ENCODE measurements at places on chromosomes 7 and 10.

GRCh38 chr7:68967598-68967997, 630.7 kb upstream of the AUTS2 start:
- no peak for DNase-seq

DNA sequence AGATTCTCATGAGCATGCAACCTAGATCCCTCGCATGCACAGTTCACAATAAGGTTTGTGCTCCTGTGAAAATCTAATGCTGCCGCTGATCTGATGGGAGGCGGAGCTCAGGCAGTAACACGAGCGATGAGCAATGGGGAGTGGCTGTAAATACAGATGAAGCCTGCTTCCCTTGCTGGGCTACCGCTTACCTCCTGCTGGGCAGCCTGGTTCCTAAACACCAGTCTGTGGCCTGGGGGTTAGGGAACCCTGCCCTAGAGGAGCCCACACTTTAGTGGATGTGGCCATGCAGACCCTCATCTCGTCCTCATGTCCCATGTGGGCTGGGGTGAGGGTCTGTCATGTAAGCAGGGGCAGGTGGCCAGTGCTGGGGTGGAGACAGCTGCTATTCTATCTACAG, 417.6 kb downstream of the GLRX3 start:
- no peak for DNase-seq

- no peak for DNase-seq
These were observed 532.6 kb downstream of the TNS3 start for GRCh38 chr7:47049234-47049774.

DNA sequence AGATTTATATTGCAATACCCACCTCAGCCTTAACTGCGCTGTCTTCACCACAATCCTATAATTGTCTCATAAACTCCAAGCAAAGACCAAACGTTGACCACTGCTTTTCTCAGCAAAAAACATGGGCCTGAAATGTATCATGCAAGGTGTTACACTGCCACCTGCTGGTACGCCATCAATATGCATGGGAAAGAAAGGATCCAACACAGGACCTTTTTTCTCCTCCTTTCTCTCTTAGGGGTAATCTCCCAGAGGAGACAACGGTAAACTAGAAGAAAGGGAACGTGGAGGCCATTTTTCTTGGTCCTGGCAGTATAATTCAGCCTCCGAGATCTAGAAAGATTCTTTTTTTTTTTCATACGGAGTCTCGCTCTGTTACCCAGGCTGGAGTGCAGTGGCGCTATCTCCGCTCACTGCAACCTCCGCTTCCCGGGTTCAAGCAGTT, 79.1 kb upstream of the MPP7 start:
- peak; percentile 86 for DNase-seq

DNA sequence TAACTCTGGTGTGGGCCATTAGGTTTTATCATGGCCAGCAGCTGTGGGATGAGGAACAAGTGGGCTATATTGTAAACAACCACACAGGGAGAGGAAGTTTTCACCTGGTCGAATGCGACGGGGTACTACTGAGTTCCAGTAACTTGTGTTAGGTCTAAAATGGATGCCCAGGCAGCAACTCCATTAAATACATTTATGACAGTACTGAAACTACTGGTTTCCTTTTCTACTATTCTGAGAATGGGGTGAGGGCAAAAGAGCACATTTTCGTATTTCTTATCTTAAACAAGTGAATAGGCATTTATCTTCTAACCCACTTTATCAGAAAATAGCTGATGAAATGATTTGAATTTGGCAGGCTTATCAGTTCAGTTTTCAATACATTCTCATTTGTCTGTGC, 109.7 kb downstream of the C1GALT1 start:
- no peak for DNase-seq

GRCh38 chr7:50229964-50230363, 74.6 kb upstream of the IKZF1 start:
- DNase-seq: peak; percentile 31

GRCh38 chr7:134473861-134474291, 15.0 kb upstream of the AKR1B1 start:
- DNase-seq: no peak

DNA sequence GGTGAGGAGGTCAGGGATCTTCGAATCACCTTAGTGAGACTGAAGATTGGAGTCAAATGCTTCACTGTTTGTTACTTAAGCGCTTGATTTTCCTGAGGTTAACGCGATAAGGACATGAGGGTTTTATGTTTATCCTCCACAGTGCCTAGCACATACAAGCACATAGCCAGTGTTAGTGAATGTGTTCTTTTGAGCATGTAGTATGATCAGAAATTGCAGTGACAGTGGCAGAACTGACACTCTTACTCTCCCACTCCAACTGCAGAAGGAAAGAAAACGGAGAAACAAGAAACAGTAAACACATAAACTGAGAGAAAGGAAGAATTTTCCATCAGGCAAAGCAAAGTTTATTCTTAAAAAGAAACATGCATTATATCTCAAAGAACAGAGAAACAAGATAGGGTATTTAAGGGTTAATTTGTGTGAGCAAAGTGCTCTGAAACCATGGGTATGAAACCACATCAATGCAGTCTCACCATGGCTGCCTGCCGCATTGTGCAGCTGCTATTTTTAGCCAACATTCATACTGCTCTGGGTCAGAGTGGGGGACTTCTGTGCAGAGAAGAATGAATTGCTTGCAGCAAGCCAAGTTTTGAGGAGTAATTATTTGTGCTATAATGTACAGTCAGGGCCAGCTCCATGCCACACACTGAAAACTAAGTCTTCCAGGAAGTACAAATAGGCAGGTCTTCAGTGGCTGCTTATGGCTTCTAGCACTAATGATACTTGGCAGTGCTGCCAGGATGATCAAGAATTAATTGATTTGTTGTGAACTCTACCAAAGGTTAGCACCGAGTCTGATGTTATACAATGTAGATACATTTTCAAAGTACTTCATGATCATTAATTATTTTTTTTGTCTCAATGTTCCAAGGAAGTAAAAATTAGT, 152.0 kb downstream of the MACC1 start:
- no peak for DNase-seq

GRCh38 chr7:137990251-137990941, 11.5 kb downstream of the CREB3L2 start:
- DNase-seq: no peak

Data from immature natural killer cell (primary cell).